ENCODE measurements at places on chromosomes 7 and 10. TPM values are rescaled to one million over a fixed set of nuclear protein-coding genes. Genes with fewer than 3 reads are reported as not detected.

The SORBS1 gene
- total RNA-seq, result 0.32 TPM

The SPDYE5 gene
- total RNA-seq, result not detected

The GCK gene
- 1.3 TPM for total RNA-seq

The OGDHL gene
- 0.91 TPM for total RNA-seq

The FAM237B gene
- not detected for total RNA-seq

The FOXI2 gene
- total RNA-seq, result not detected

The IPMK gene
- 7.1 TPM for total RNA-seq

The SUN3 gene
- not detected for total RNA-seq

The GPR15LG gene
- not detected for total RNA-seq

The SYNPO2L gene
- total RNA-seq, result not detected

The ADAM12 gene
- total RNA-seq, result 0.91 TPM

The HIPK2 gene
- 8.8 TPM for total RNA-seq

The ZPBP gene
- total RNA-seq, result not detected

The H2AZ2 gene
- total RNA-seq, result 211 TPM

The NPC1L1 gene
- total RNA-seq, result not detected

The FAM13C gene
- total RNA-seq, result not detected

The PRKG1 gene
- total RNA-seq, result 1.1 TPM

The KCP gene
- not detected for total RNA-seq

The DYNC1I1 gene
- total RNA-seq, result 1.8 TPM

The TMEM270 gene
- total RNA-seq, result not detected

The PLEKHS1 gene
- not detected for total RNA-seq

The COPS6 gene
- 112 TPM for total RNA-seq

The UFSP1 gene
- total RNA-seq, result 2.9 TPM

The CLDN4 gene
- not detected for total RNA-seq

The MCM10 gene
- total RNA-seq, result 16.0 TPM

The MYO1G gene
- 0.15 TPM for total RNA-seq

The SPDYE8 gene
- total RNA-seq, result not detected

The CRPPA gene
- 1.7 TPM for total RNA-seq

The ZMIZ1 gene
- 7.1 TPM for total RNA-seq

The FGFBP3 gene
- 0.30 TPM for total RNA-seq

The AVPI1 gene
- 1.5 TPM for total RNA-seq

The COBL gene
- total RNA-seq, result not detected

The CPXM2 gene
- total RNA-seq, result 2.1 TPM

The PNLIPRP2 gene
- not detected for total RNA-seq

The ZNF789 gene
- 5.6 TPM for total RNA-seq

The TPK1 gene
- 5.5 TPM for total RNA-seq

The SRGN gene
- 914 TPM for total RNA-seq

The ZNF853 gene
- total RNA-seq, result 0.97 TPM

The EBLN1 gene
- not detected for total RNA-seq

The ASIC3 gene
- total RNA-seq, result not detected

The DMBT1 gene
- not detected for total RNA-seq

The TRA2A gene
- 29.9 TPM for total RNA-seq

The CHAT gene
- total RNA-seq, result not detected

The ASB4 gene
- total RNA-seq, result not detected

The GIMAP7 gene
- 46.1 TPM for total RNA-seq

The GATA3 gene
- 3.0 TPM for total RNA-seq

The STK31 gene
- under 0.01 TPM for total RNA-seq

The GIMAP1 gene
- 20.5 TPM for total RNA-seq
